Urothelium cell line (cell line): ENCODE measurements at places on chromosomes 13 and 19.

- DNase-seq, result peak; percentile 10
These were observed 870 bp downstream of the ZNF442 start for GRCh38 chr19:12364391-12365235.

DNA sequence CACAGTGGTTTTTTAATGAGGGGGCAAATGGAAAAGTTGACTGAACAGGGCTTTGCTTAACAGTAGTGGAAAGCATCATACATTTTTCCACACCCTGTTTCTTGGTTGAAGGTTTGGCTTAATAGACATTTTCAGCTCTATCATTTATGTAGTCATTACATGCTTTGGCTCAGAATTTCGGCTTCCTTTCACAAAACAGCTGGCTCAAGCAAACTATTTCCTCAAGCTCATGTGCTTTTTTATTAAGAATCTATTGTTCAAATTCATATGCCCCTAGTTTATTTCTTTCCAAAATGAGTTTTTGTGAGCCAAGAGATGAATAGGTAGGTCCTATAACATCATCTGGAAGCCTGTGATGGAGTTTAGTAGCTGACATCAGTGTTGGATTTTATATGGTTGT is 113.8 kb downstream of the SLITRK6 start:
- DNase-seq, result no peak

- no peak for DNase-seq
These were observed 71.5 kb downstream of the KCTD15 start for GRCh38 chr19:33868076-33868735.

DNA sequence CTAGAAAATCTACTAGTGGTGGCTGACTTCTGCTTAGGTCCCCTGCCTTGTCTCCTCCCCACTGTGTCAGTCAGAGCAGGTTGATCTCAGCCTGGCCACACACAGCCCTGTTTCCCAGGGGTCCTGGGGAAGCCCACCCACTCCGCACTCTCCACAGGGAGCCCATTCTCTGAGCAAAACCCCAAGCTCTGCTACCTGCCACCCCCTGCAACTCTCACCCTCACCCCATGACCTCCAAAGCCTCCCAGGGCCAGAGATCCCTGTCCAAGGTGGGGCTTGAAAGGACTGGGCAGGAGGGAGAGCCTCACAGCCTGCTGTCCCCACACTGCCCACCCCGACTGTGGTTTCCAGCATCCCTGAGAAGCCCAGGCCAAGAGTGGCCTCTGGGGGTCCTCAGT is 58.8 kb upstream of the ZNF536 start:
- no peak for DNase-seq

DNA sequence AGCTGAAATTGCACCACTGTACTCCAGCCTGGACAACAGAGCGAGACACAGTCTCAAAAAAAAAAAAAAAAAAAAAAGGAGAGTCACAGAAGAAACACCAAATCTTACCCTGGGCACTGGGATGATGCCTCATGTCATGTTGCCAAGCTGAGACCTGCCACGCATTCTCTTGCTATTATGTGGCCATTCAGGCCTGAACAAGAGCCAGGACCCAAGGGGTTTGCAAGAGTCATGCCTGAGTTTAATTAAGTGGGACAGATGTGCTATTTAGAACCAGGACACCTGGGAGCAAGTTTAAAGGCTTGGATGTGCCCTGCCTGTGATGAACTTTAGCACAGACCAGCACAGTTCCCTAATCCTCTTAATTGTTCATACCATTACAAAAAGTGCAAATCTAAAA is 9.8 kb downstream of the PNMA8A start:
- DNase-seq, result no peak

- DNase-seq, result no peak
These were observed 62.4 kb upstream of the GJB6 start for GRCh38 chr13:20294497-20294896.

DNA sequence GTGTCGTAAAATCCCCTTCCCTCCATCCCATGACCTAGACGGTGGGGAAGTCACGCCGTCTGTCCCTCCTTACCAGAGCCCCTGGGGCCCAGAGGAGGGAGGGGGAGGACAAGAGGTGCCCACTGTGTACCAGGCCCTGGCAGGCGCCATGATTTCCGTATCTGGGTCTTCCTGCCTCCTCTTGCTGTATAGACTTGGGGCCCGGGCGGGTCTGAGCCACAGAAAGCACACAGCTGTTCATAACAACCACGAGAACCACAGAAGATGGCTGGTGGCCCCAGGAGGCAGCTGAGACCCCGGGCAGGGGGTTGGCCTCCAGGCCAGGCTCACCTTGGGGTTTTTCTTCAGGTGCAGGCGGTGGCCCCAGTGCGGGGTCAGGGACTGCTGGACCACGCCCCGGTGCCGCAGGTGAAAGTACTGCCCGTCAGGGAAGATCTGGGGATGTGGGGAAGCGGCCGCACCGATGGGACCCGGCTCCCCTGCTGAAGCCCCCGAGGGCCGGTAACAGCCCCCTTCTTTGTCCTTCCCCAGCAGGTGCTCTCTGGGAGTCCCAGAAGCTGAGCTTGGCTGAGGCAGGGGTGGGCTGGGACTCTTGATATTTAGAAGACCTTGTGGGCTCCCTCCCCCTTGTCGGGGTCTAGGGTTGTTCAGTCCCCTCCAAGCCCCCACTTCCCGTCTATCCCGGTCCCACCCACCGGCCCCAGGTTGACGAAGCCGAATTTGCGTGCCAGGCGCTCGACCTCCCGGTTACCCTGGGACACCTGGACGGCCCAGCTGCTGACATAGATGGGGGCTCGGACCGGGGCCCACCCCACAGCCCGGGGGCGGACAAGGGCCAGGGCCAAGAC is 463 bp downstream of the PCSK4 start:
- no peak for DNase-seq

DNA sequence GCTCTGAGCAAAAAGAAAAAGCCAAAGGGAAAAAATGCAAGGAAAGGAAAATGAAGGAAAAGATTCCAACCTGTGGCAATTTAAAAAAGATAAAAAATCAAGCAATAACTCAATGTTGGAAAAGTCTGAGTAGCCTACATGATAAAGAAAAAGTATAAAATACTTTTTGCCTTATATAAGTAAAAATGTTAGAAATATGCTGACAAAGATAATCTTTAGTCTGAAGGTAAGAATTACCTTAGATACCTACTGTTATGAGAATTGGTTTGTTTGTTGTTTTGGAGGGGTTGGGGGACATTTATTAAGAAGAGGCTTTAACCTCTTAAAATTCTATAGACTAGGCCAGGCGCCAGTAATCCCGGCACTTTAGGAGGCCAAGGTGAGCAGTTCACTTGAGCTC is 29.7 kb upstream of the CPB2 start:
- DNase-seq, result no peak

- DNase-seq, result no peak
These were observed 1451.5 kb downstream of the EFNB2 start for GRCh38 chr13:105083992-105084391.

DNA sequence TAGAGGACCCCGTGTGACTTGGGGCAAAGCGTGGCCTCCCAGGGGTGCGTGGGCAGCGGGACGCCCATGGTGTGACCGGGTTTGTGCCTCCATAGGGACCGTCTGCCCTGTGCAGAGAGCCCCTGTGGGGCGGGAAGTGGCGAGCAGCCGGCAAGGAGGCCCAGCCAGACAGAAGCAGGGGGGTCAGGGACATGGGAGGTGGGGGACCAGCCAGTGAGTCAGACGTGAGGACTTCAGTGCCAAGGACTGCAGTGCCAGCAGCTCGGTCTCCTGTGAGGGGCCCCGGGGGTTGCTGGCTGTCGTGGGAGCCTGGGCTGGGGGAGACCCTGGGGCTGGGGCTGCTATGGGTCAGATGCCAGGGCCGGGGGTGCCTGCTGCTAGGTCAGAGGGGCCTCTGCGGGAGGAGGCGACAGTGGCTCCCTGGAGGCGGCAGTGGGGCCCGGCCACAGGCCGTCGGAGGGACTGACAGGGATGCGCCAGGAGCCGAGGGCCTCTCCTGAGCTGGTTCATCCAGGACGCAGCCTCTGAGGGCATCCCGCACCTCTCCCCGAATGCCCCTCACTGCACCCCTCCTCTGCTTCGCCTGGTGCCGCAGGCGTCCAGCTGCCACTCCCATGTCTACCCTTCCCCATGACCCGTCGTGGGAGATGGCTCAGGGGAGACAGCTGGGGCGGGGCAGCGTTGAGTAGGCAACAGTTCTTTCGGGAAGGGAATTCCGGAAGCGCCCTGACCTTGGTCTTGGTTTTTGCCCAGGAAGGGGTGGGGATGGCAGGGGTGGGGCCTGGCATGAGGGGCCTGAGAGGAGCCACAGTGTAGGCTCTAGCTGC is 80.0 kb downstream of the KDM4B start:
- DNase-seq, result peak; percentile 87

DNA sequence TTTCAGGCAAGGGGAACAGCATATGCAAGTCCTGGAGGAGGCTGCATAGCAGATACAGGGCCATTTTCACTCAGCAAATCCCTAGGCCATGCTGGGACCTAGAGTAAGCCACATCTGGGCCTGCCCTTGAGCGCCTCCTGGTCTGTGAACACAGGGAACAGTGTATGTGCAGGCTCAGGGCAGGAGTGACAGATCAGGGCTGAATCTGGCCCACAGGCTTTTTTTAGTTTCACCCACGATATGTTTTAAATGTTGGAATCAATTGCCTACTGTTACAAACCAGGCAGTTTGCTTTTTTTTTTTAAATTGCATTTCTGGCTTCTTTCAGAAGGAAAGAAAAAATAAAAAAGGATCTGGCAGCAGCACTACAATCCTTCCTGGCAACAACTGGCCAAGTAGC is 1.5 kb upstream of the TMEM145 start:
- DNase-seq, result no peak

DNA sequence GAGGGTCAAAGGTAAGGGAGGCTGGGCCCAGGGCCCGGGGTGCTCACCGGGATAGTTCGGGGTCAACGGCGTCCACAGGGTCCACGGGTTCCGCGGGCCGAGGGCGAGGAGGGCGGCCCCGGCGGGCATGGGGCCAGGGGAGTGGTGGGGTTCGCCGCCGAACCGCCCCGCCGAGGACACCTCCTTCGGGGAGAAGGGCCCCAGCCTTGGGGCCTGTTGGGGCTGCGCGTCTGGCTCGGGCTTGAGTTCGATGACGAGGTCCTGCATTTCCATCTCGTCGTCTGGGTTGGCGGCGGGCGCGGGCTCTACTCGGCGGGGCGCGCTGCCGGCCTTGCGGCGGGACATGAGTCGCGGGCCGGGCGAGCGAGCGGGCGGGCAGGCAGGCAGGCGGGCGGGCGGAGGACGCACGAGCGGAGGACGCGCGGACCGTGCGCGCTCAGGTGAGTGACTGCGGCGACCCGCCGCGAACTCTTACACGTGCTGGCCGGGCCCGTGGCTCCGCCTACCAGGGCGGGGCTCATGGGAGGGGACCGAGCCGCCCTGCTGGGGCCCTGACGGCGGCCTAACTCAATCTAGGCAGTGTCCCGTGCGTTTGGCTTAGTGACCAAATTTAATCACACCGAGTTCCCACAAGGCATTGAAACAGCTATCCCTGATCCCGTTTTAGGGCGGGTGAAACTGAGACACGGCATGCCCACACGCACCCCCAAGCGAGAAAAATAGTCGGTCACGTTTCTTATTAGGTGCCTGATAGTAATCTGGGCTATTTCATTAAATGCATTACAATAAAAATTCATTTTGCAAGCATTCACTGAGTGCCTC is at the start of gene ZNF296:
Gene ZNF296 (minus strand): TSS at position 450 of the 822 bp plus-strand sequence. CDS start 105 bp downstream, at position 345.
- DNase-seq, result peak; percentile 83

DNA sequence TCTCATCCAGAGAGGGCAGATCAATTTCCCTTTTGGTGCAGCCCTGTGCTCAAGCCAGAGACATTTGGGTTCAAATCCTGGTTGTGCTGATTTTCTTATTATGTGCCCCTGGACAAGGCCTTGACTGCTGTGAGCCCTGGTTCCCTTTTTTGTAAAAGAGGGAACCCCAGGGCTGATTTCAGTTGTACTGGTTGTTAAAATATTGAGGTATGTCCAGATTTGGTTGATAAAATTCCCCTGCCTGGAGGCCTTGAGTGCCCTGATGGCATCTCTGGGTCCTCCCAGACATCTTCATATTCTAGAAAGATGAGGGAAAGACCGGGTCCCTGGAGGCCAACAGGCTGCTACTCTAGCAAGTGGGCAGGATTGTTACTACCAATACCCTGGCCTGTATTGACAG is 14.4 kb upstream of the PLAUR start:
- DNase-seq, result no peak
